RWPE2 (cell line): ENCODE measurements at places on chromosomes 12 and 14.

DNA sequence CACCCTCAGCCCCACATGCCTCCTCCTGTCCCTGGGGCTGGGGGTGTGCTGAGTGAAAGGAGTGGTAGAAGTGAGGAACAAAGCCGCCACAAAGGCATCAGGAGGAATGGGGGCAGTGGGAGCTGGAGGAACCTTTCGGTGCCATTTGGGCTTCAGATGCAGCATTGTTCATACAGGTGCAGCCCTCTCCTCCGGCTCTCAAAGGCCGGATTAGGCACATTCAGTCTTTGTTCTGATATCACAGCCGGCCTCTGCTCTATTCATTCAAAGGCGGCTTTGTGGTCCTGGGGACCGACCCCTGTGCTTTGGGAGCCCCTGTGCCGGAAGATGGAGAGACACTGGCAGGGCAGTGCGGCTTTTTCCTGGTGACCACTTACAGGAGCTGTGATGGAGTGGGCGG lies 53.2 kb downstream of the SMOC1 start:
- DNase-seq: no peak

- DNase-seq: no peak
Measured at GRCh38 chr12:28191051-28192048, 1.1 kb downstream of the CCDC91 start.

DNA sequence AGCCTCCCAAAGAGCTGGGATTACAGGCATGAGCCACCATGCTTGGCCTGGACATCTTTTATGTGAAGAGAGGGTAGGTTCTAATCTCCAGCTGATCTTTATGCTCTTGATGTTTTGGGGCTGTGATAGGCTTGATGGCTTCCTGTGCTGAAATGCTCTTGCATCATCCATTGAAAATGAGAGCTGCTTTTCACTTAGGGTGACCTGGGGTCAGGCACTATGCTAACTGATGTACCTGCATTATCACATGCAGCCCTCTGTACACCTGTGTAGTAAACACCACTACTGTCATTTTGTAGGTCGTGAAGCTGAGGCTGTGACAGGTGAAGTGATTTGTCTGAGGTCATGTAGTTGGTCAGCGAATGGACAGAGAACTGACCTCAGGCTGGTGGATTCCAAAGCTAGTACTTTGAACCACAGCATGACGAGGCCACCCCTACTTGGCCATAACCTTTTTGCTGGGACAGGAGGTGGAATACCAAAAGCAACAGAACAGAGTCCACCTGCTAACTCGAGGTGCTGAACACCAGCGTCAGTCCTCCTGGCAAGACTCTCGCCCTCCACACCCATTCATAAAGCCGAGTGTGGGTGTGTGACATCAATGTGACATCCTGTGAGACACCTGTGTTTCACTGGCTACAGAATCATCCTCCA lies 69.1 kb downstream of the C12orf75 start:
- no peak for DNase-seq

DNA sequence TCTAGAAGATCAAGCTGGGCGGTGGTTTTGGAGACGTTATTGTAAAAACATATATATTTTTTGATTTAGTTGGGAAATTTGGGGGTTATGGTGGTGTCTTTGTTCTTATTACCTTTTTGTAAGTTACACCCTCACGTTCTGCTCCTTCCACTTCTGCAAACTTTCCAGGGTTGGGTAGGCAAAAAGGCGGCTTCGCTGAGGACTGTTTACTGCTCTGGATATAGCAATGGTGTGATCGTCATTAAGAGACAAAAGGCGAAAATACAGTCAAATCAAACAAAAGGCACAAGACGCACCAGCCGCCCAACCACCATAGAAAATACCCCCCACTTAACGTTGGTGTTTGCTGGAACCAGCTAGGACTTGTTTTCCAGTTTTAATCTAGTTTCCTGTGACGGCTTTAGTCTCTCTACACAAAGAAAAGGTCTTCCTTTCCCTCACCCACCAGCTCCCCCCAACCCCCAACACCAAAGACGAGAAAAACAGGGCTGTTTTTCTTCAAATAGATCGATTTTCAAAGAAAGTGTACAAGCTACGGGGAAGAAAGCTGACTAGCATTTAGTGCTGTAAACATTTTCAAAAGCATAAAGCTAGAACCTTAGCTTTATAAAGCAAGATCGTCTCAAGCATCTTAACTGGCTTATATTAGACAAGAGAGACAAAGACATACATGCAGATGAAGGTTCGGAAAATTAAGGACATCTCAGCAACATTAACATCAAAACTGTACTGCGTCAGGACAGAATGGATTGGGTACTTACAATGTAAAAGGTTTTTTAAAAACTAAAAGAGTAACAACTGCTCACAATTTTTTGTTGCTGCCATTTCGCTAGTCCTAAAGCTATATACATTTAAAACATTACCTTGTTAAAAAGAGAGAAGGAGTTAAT lies 2.0 kb upstream of the SETD1B start:
- no peak for DNase-seq

DNA sequence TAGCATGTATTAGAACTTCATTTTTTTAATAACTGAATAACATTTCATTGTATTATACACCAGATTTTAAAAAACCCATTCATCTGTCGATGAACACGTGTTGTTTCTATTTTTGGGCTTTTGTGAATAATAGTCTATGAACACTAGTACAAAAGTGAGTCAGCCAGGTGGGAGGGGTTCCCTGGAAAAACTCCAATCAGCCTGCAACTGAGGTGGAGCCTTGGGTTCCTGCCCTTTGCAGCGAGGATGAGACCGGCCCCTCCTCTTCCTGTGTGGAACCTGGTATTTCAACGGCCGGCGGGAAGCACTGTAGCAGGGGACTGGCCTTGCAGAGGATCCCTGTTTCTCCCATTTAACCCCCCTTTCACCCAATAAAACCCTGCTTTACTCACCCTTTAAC lies 56.1 kb downstream of the LMNTD1 start:
- no peak for DNase-seq

DNA sequence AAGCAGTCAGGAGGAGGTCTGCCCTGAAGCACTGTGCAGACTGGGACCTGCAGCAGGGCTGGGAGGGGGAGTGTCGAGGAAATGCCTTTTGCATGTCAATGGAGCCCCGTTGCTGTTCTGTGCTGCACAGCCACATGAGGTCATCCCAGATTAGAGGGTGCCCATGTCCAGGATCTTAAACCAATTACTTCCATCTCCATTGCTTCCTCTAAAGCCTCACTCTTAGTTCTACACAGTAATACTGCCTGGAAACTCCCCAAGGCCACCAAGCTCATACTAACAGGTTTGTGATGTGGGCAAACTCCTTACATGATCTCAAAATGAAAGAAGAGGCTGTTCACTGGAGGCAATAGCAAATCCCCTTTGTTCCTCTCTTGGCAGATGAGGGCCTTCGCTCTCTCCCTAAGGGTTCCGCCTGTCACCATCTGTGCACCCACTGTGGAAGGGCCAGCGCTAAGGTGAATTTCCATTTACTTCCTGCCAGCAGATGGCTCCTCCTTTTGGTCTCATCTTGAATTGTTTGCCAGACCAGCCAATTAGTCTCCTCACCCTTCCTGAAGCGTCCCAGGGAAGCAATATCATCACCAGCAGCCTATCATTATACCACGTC lies 35.4 kb upstream of the LTA4H start:
- no peak for DNase-seq

DNA sequence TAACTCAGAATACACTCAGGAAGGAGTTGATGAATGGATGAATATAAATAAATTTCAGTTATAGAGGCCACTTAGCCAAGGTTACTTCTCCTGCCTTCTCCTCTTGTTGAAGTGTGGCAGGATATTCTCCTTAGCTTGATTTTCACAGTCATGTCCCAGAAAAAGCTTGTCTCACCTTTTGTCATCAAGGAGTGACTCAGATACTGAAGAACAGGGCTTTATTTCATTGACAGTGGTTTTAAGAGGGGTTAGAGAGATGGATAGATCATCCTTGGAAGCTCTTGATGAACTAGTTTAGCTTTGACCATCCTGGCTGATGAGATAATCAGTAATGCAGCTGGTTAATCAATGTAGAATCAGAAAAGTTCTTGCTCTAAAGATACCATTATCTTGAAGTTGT lies 35.0 kb upstream of the CFAP54 start:
- no peak for DNase-seq

DNA sequence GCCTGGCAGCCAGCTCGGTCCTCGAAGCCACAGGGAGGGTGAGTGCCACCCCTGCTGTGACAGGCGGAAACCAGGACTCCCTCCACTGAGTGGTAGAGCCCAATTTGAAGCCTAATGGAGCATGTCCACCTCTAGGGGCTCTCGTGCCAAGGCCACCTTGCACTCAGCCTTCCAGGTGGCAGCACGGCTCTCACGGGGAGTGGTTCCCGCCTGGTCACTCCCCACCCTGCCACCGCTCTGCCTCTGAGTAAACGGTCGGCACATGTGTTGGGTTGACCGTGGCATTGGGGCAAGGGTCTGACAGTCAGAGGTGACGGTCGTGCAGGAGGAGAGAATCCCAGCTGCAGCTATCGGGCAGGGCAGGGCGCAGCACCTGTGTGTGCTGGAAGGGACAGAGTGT lies 34.8 kb downstream of the IL31 start:
- no peak for DNase-seq

DNA sequence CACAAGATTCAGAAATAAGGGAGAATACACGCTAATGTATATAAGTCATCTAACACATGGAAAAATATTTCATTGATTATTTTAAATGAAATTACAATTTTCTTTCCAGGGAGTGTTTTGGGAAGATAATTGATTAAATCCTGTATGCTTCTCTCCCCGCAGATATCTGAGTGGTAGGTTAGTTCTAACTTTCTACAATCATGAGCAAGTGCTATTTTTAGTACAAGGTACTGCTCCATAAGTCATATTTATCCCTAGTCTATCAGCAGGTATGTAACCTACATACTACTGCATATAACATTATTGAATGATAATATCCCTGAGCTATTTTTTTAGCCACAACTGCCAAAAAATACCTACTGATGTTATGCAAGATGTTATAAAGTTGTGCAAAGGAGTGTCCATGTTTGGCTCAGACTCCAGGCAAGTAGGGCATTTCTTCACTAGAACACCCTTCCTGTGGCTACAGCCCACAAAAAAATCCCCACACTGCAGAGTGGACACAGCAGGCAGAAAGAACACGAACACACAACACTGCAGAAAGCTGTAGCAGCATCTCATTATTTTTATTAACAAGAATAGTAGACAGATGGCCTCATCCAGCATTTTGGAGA lies 87.0 kb downstream of the SEC23A start:
- no peak for DNase-seq

GRCh38 chr12:1935700-1936378 lies 17.4 kb upstream of the CACNA2D4 start:
- no peak for DNase-seq

- DNase-seq: no peak
Measured at GRCh38 chr14:24327303-24327702, 7.6 kb downstream of the ADCY4 start.

GRCh38 chr14:50785457-50786063 lies 45.4 kb downstream of the NIN start:
- no peak for DNase-seq

GRCh38 chr14:70934502-70935134 lies 27.4 kb downstream of the PCNX1 start:
- no peak for DNase-seq

- no peak for DNase-seq
Measured at GRCh38 chr14:105999361-106000028, 473.1 kb downstream of the TMEM121 start.

DNA sequence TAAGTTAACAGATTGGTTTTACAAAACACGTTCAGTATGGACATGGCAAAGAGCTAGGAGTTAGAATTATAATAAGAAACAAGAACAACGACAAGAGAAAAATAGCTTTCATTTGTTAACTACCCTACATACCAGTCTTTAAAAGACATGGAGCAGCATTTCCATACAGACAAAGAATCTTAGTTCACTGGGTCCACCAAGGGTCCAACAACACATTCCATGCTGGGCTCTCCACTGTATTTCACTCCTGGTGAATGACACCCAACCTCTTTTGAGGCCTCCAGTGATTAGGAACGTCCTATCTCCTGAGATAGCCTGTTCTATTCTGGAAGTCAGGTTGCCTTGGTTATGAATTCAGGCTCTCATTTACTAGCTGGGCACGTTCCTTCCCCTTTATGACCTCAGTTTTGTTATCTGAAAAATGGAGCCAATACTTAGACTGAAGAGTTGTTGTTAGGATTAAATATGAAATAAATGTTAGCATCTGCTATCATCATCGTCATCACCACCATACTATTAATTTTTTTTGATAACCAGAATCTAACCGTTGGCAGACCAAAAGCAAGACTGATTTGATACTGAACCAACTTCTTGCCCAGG lies 37.7 kb downstream of the C12orf75 start:
- DNase-seq: no peak

DNA sequence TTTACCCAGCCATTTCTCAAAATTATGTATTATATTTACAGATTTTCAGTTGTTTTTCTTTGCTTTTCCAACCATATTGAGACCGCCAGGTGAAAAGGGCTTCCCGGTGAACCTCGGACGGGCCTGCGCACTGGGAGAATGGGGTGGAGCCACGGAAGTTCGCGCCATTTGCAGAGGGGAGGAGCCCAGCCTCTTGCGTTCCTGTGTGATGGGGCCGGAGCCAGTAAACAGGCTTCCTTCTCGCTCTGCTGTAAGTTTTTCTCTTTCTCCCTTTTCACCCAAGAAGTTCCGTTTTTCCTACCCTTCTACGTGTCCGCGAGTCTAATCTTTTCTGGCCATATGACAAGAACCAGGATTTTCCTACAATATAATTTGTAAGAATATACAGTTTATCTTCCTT lies 1108.8 kb upstream of the SEL1L start:
- no peak for DNase-seq

DNA sequence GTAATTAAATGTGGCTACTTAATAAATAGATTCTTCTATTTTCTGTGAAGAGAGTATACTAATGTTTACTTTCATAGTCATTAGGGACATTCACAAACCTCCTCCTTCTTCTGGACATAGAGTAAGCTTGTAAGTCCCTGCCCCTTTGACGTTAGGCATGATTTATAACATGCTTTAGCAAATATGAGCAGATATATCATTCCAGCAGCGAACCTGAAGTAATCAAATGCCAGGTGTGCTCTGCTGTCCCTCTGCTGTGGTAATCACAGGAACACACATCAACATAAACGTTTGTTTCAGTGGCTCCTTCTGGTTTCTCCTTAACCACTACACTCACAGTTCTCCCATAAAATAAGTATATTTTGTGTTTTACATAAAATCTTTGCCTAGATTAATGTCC lies 961.8 kb downstream of the FLRT2 start:
- DNase-seq: no peak

- DNase-seq: no peak
Measured at GRCh38 chr14:67186789-67187584, 2.3 kb upstream of the GARIN2 start.

DNA sequence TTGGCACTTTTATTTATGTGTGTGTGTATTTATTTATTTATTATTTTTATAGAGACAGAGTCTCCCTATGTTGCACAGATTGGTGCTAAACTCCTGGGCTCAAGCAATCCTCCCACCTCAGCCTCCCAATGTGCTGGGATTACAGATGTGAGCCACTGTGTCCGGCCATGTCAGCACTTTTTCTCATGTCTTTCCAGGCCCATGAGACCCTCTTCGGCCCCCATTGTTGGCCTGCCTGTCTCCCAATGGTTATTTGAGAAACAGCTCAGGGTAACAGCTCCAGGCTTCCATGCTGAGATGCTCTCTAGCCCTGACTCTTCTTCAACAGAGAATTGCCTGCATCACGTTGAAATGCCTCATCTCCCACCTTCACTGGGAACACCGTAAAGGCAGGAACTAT lies 34.4 kb downstream of the TMEM30B start:
- DNase-seq: no peak

GRCh38 chr12:130863298-130863697 lies 8.6 kb upstream of the RAN start:
- no peak for DNase-seq

- DNase-seq: no peak
Measured at GRCh38 chr14:36947362-36947761, 225.0 kb downstream of the SLC25A21 start.

- DNase-seq: no peak
Measured at GRCh38 chr12:104094284-104094683, 30.0 kb downstream of the HCFC2 start.
